ENCODE measurements at places on chromosomes 6 and 20.
A peak's percentile ranks its signal among the peaks of the same experiment; 100 is the strongest.

- peak; percentile 71 for ATAC-seq
Measured at GRCh38 chr6:104607501-104607900, 252.2 kb downstream of the HACE1 start.

DNA sequence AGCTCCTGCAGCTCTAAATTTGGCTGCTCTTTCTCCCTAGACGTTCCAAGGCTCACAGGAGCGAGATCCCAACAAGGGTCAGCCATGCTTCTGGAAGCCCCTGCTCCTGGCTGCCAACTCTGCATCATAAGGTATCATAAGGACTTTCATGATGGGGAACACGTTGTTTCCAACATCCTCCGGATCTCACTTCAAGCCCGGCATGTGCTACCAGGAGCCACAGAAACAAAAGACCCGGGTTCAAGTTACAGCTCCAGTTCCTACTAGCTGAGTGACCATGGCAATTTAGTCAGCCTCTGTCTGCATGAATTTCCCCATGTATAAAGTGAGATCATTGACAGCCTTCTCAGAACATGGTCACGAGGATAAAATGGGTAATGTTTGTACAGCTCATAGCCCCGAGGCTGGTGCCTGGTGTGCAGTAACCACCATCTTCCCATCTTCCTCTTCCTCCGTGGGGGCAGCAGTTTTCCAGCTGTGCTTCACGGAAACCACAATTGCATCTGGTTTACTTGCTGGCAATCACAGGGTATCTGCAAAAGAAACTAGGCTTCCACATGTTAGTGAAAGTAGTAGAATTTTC, 209.0 kb upstream of the ECI2 start:
- no peak for ATAC-seq

DNA sequence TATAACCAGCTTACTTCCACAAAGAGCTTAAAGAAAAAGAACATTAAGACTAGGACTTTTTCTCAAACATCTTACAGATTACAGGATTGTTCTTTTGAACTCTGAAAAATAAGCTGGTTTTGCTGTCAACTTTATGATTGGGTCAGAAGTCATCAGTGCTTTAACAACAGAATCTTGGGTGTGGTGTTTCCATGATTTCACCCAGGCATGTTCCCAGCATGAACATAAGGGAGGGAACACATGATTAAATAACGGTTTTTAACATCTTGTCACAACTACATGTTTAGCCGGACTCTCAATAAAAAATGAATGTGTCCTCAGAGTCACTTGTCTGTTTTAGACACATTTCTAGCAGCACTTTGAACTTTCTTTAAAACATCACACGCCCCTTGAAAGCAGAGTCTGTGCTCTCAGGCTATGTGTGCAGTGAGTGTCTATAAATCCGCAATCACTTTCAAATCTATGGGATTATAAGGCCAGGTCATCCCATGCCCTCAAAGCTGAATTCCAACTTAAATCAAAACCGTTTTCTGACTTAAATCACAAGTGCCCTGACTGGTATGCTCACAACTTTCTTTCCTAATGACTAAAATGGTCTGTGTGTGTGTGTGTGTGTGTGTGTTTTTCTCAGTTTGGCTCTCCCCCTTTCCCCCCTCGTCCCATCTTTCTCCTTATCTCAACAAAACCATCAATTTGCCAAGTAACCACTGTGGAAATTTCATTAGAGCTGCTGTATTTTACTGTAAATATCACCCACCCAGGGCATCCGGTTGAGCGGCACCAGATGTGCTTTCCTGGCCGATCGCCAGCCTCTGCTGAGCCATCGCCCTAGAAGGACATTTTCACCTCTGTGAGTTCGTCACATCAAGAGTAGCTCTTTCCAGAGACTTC, 216.8 kb upstream of the DTNBP1 start:
- ATAC-seq = peak; percentile 61

- ATAC-seq = no peak
Measured at GRCh38 chr6:112343977-112344376, 3.2 kb upstream of the RFPL4B start.

DNA sequence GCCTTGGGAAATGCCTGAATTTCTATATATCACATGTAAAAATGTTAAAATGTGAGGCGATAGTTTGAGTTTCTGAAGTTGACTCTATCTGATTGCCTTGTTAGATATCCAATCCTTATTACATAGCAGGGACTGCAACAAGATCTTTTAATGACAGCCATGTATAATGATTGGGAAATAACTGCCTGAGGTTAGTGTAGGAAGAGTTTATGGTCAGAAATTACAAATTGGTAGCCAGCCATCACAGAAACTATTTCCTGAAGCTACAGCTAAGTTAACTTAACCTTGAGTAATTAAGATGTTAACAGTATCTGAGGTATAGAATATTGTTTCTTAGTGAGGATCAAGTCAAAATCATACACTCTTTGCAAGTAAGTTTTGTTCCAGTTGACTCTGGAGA, 41.0 kb downstream of the AKIRIN2 start:
- ATAC-seq = no peak

GRCh38 chr6:113755449-113756289, 101.5 kb upstream of the MARCKS start:
- ATAC-seq = no peak

DNA sequence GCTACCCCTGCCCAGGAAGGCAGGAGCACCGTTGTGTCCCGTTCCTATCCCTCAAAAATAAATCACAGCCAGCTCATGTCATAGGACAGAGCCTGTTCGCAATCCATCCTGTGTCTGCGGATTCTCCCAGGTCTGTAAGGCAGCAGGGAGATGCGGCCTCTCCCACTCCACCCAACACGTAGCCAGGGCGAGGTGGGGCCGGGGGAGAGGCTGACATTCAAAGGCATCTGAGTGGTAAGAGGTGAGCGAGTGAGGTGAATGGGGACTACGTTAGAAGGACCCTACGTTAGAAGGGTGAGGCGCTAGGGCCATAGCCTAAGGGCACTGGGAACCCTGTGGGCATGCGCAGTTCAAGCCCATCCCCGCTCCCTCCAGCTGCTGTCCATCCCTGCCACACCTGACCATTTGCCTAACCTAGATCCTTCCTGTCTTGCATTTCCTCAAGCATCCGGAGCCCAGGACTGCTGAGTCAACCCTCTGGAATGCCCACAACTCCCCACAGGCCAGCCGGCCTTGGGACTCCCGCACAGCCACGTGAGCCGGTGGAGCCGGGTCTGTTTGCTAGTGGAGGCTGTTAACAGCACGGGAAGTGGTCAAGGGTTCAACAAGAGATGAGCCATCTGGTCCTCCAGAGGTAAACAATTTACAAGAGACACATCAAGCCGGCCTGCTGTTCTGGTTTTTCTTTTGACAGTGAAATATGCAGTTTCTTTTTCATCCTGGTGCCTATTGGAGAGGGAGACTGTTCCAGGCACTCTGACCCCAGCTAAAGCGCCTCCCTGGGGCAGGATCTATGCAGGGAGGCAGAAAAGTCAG, 45.9 kb downstream of the RIPOR3 start:
- no peak for ATAC-seq

GRCh38 chr6:116267836-116268588, 11.7 kb downstream of the TSPYL1 start:
- peak; percentile 65 for ATAC-seq

- no peak for ATAC-seq
Measured at GRCh38 chr6:92777146-92777740, 642.1 kb downstream of the EPHA7 start.

DNA sequence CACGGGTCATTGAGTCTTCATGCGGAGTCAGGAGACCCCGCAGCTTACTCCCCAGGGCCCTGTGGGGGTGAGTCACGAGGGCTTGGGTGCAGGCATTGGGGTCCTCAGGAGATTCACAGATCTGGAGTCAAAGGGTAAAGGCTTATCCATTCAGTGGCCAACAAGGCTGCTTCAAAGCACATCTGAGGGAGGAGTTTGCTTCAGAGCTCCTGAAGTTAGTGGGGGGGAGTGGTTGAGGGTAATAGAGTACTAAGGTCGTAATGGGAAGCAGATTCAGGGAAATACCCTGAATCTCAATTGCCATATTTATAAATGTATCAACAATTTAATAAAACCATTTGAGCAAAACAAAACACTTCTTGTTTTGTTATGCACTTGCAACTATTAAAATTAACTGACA, 37.3 kb downstream of the SH3BGRL2 start:
- no peak for ATAC-seq

GRCh38 chr6:24520929-24521546, 26.3 kb downstream of the ALDH5A1 start:
- peak; percentile 87 for ATAC-seq

DNA sequence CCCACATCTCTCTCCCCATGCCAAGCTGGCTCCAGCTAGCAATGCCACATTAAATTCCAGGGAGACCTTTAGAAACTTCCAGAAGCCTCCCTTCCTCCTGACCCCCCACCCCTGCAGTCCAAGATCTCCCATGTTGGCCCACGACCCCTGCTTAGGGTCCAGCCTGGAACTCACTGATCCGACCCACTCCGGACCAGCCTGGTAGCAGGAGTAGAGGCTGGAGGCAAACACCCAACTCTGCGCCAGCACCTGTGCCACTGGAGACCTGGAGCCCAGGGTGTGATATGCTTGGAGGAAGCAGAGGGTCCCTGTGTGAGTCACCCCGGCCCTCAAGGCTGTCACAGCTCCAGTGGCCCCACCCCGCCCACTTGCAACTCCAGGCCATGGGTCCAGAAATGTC, 3.3 kb upstream of the ULBP1 start:
- no peak for ATAC-seq

- no peak for ATAC-seq
Measured at GRCh38 chr6:158272324-158272723, 39.9 kb upstream of the TULP4 start.

DNA sequence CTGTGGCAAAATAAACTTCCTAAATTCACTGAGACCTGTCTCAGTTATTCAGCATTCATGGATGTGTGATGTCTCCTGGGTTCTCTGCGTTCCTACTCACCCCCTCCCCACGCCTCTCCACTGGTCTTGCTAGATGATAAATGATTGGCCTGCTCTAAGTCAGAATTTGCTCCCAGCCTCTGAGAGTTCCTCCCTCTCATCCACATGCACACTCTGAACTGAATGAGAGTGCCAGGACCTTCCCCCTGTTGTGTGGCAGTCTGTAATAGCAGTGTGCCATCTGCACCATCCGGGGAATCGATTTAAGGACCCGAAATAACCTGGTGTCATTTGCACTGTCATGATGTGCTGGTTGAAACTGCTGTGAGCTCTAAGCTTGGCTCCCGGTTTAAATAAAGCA, 135.8 kb upstream of the AFDN start:
- ATAC-seq = no peak

DNA sequence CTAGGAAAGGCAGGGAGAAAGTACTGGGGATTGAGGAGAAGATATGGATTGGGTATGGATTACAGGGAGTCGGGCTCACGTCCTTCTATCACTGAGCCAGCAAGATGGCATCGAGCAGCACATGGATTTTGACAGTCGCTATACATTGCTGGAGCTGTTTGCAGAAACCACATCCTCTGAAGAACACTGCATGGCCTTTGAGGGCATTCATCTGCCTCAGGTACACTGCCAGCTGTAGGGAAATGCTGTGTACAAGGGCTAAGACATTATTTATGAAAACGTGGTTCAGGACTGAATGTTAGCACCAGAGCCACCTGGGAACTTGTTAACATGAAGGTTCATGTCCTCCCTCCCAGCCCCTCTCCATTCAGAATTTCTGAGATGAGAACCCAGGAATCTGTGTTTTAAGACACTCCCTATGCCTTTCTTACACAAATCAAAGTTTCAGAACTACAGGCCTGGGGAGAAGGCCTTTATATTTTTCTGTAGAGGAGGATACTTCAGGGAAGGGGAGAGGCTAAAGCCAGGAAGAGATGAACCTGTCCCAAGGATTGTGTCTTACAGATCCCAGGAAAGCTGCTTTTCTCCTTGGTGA, 3.5 kb downstream of the CUL9 start:
- no peak for ATAC-seq

DNA sequence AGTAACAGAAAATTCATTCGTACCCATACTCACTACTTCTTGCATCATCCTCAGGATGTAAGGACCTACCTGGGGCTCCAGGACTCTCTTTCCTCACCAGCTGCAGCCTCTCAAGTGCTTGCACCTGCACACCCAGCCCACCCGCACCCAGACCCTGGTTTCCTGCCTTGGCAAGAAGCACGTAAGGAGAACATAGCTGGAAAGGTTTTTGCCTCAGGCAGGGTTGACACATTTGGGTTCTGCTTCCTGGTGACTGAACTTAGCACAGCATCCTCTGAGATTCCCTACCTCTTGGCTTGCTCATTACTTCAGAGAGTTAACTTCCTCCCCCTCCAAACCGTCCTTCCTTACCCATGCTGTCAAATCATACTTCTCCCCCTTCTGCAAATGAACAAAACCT, 556.9 kb downstream of the CD83 start:
- peak; percentile 53 for ATAC-seq

- no peak for ATAC-seq
Measured at GRCh38 chr6:1267057-1267732, 44.7 kb upstream of the FOXQ1 start.

DNA sequence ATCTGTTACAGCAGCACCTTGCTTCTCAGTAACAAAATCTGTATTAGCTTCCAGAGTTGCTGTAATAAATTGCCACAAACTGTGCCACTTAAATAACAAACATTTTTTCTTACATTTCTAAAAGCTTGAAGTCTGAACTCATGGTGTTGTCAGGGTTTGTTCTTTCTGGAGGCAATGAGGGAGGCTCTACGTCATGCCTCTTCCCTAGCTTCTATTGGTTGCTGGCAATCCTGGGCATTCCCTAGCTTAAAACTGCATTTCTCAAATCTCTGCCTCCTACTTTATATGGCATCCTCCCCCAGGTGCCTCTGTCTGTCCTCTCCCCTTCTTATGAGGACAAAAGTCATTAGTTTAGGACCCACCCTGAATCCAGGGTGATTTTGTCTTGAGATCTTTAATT, 41.6 kb upstream of the TMEM244 start:
- no peak for ATAC-seq

- ATAC-seq = no peak
Measured at GRCh38 chr20:50456452-50457324, 53.5 kb upstream of the PTPN1 start.

- ATAC-seq = peak; percentile 94
Measured at GRCh38 chr6:158559895-158560835, at the start of gene TMEM181. TSS of gene TMEM181 (plus strand) at chr6:158560091. CDS start at chr6:158560225, 134 bp downstream.

GRCh38 chr20:38609815-38610214, 8.2 kb downstream of the ARHGAP40 start:
- no peak for ATAC-seq

GRCh38 chr20:34397096-34397495, 34.0 kb downstream of the ITCH start:
- ATAC-seq = no peak

DNA sequence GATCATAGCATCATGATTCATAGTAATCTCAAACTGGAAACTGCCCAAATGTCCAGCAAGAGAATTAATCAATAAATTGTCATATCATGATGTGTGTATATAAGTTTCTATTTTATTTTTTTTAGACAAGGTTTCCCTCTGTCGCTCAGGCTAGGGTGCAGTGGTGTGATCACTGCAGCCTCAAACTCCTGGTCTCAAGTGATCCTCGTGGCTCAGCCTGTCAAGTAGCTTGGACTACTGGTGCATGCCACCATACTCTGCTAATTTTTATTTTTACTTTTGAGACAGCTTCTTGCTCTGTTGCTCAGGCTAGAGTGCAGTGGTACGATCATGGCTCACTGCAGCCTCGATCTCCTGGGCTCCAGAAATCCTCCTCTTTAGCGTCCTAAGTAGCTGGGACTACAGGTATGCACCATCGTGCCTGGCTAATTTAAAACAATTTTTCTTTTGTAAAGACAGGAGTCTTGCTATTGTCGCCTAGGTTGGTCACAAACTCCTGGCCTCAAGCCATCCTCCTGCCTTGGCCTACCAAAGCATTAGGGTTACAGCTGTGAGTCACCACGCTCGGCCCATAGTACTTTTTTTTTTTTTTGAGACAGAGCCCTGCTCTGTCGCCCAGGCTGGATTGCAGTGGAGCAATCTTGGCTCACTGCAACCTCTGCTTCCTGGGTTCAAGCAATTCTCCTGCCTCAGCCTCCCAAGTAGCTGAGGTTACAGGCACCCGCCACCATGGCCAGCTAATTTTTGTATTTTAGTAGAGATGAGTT, 8.7 kb upstream of the ATRN start:
- ATAC-seq = no peak
